Stromal cell of bone marrow (primary cell): ENCODE measurements at places on chromosomes 1 and 21.

- DNase-seq: no peak
Measured at GRCh38 chr21:45179568-45180245, 105.3 kb downstream of the ADARB1 start.

DNA sequence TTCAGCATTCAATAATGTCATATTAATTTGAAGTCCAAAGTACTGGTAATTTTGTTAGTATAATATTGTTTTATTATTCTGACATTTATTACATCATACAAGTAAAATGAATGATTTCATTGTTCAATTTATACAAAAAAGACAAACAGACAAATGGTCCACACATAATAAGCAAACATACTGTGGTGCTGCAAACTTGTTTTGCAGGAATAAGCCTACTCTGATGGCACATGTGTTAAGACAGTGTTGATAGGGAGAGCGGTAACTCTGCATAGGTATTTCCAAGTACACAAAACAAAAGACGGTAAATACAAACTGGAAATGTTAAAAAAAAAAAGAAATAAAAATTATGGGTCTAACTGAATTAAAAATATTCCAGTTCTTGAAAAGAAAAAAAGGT lies 59.7 kb upstream of the DPYD start:
- no peak for DNase-seq

DNA sequence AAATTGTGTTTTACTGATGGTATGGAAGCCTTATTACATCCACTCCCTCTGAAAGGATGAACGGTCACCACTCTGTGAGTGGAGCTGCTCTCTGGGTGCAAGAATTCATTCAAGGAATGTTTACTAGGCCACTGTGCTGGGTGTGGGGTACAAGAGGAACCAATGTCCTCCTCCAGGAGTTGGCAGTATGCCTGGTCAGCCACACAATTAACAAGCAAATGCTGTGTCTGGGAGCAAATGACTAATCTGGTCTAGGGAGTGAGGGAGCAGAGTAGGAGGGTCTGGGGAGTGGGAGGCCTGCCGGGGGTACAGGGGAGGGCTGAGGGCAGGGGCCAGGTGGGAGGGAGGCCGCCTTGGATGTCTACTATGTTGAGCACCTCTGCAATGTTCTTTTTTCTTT lies 27.2 kb upstream of the TDRD10 start:
- DNase-seq: peak; percentile 40

DNA sequence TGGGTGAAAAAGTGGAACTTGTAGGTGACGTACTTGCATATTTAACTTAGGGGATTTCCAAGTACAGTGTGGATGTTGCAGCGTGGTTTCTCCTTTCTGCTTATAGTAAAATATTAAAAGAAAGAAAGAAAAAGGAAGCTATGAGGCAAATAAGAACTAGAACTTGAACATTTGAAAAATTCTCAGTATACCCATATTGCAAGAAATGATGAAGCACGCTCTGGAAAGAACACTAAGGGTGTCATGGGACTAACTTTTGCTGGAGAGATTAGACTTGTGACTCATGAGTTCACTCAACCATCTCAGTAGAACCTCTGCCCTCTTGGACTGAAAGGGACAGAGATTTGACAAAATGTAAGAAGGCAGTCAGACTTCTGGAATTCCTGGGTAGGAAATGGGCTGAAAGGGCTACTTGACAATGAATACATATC lies 704.5 kb upstream of the ADGRL4 start:
- peak; percentile 59 for DNase-seq
